NCI-H2081 treated with DMSO at 0.1 percent for 48 hours (cell line): ENCODE measurements at places on chromosomes 2 and 18.

- DNase-seq = no peak
Measured at GRCh38 chr2:238475566-238475965, 48.8 kb downstream of the ASB1 start.

- no peak for DNase-seq
Measured at GRCh38 chr2:144886862-144887261, 366.9 kb upstream of the ZEB2 start.

DNA sequence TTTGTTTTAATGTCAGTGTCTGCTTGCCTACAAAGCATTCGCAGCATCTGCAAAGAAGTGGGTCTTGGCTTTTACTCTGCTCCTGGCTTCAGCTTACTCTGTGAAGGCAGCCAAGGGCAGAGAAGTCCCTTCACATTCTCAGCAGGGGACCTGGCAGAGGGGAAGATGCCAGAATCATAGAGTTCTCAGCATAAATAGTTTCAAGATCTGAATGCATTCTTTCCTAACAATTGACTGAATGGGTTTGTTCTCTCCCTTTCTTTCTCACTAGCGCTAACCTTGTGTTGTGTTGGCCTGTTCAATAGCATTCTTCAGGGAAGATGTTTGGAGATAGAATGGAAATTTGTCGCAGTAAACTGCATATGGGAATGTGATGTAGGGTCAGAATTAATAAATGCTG lies 106.9 kb downstream of the FARSB start:
- DNase-seq = no peak

DNA sequence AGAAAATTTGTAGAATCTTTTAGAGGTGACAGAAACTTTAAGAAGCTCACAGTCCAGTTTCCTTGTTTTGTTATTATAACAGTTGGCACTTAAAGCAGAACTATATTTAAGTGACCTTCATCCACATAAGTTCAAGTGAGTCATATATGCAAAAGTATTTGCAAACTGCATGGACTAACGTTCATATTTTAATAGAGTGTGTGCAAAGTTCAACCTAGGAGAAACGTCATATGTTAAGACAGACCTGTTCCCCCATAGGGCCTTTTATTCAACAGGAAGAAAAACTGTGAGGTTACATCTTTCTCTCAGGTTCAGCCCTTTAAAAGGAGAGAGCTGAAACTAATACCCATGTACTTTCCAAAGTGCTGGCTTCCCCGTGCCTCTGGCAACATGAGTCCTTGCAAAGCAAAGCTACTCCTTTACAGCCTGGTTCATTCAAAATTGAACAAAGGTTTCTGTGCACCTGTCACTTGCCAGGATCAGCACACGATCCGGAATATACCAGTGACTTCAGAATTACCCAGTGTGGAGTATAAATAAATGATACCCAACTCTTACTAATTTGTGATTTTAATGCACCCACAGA lies 280.0 kb upstream of the RAB12 start:
- DNase-seq = no peak

GRCh38 chr2:65957454-65957853 lies 477.5 kb upstream of the MEIS1 start:
- DNase-seq = no peak

DNA sequence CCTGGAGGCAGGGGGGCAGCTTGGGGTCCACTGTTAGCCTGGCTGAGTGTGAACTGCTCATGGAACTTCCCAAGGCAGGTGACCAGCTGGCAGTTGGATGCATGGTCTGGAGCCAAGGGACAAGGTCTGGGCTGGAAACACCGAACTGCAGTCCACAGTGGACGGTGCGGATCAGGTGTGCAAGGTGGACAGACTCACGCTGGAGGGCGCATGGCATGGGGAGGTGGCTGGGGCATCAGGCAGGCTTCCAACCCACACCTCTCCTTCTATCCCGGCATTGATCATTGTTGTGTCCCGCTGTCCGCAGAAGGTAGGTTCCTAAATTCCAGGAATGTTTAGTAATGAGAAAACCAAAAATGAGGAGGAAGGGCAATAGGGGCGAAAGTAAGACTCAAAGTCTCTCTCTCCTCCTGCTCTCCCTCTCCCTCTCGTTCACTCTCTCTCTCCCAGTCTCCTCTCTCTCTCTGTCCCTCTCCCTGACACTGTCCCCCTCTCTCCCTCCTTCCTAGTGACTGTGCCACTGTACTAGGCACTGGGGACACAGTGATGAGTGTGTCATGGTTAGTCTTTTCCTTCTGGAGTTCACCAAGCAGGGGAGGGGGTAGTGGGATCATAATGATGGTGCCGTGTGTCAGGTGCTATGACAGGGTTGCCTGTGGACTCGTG lies 30.3 kb upstream of the LPIN1 start:
- DNase-seq = no peak

DNA sequence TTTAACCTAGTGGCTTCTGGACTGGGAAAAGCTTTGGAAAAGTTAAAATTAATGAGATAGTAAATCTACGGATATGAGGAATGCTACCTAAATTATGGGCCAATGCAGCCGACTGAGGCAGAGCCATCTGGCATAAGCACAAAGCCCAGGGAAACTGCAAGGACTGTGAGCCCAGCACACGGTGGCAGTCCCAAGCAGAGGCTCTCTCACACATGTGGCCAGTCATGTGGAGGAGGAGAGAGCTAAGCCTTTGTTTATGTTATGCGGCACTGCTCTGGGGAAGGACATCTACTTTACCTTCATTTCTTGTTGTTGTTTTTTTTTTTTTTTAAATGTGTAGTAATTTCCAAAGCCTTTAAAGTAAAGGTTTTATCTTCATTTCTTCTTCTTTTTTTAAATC lies 267.0 kb downstream of the STK39 start:
- no peak for DNase-seq

- DNase-seq = no peak
Measured at GRCh38 chr18:8741117-8741516, 35.8 kb downstream of the MTCL1 start.
